ENCODE measurements at places on chromosomes 11 and 22.
A peak's percentile ranks its signal among the peaks of the same experiment; 100 is the strongest.

GRCh38 chr11:111382451-111382850 is 3.4 kb upstream of the POU2AF1 start:
- DNase-seq: no peak

GRCh38 chr22:31178859-31179258 is 18.9 kb downstream of the RNF185 start:
- DNase-seq: no peak

- no peak for DNase-seq
Measured at GRCh38 chr11:6482441-6482840, 1.1 kb downstream of the TIMM10B start.

DNA sequence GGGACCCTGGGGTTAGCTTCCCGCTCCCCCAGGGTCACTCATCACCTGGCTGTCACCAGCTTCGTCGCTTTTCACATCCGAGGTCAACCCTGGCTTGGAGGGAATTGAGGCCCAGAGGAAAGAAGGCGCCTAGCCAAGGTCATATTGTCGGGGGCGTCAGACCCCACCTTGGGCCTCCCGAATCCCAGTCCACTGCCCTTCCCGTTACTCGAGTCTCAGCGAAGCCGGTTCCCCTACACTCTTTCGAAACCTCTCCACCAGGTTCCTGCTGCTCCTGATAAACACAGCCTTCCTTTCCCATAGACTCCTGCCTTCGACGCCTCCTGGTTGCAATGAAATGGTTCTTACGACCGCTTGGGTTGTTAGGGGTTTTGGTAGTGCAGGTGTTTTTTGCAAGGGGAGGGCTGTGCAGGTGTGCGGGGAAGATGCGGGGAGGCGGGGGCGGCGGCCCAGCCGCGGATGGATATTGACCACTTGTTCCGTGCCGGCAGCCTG is 642 bp downstream of the NAA40 start:
- no peak for DNase-seq

- DNase-seq: no peak
Measured at GRCh38 chr11:34126959-34127848, 21.8 kb downstream of the NAT10 start.

DNA sequence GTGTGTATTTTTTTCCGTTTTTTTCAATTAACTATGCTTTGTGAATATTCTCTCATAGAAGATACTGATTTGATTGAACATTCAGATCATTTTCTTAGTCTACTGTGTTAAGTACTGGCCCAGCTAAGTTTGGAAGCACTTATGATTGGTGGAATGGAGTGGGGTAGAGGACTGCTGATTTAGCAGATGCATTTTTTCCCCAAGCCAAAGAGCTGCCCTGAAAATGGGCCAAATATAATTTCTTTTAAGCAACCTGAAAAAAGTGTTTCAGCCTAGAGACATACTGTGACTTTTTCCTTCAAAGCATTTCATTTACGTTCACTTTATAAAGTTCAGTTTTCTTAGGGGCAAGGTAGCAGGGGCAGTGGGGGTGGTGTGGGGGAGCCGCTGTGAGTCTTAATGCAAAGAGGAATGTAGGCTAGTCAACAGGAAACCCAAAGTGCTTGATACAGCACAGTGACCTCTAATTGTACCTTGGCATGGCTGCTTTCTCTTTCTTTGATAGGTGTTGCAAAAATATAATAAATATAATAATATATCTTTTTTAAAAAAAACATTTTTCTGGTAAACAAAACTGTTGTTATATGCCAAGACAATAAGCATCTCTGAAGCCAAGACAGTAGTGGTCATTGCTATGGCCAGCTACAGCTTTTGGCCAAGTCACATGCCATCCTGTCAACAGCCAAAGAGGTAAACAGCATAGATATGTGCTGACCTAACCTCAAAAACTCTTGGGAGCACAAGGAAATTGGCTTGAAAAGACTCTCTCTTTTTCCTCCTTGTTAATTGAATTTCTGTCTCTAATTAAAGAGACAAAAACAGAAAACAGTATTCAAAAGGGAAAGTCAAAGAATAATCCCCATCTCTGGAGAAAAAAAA is 58.8 kb downstream of the LIF start:
- no peak for DNase-seq

DNA sequence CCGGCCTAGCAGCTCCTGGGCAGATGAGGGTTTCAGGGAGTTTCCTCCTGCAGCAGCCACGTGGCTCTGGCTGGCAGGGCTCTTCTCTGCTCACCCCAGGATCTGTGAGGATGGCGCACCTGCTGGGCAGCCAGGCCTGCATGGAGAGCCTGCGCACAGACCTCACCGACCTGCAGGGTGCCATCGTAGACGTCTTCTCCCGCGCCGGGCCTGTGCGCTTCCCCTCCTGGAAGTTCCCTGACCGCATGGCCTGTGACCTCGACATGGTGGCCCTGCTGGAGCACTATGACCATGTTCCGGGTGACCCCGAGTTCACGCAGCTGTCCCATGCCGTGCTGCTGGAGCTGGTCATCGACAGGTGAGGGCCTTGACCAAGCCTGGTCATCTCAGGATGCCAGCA is 9.1 kb downstream of the CCDC157 start:
- no peak for DNase-seq

GRCh38 chr11:95699631-95700470 is 89.7 kb downstream of the FAM76B start:
- DNase-seq: no peak

DNA sequence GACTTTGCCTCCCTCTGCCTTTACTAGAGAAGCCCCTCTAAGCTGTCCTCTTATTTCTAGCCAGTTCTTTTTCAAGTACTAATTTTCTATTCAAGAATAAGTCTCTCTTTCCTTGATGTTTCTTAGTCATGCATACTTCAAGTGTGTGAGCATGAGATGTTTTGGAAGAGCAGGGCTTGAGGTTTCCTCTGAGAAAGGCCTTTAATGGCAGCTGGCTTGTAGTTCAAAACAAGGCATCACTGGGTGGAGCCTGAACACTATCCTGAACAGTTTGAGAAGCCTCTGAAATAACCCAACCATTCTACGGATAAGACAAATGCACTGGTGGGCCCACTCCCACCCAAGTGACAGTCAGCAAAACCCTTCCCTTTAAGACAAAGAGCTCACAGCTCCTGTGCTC is 37.6 kb downstream of the CLDN25 start:
- no peak for DNase-seq

GRCh38 chr22:31253949-31254348 is 38.3 kb downstream of the PIK3IP1 start:
- peak; percentile 43 for DNase-seq

DNA sequence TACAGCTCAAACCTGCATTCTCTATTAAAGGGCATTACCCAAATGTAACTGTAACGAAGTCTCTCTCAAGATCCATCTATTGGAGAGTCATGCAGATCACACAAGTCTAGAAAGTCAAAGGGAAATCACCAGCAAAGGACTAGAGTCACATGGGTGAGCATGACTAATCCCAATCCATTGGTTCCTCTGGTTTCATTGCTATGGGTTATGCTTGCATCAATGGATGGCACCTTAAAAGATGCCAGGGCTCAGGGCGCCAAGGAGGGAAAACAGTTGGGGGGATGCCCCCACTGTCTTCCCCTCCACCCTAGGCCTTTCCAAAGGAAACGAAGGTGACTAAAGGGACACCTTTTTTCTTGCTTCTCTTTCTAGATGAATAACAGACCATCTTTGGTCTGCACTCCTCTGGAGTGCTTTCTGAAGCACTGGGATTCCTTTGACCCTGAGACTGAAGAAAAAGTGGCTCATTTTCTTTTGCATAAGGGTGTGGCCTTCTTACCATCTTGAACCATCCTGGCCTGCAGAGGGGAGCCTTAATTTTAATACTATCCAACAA is 8.1 kb downstream of the NXPE4 start:
- DNase-seq: no peak

- DNase-seq: peak; percentile 90
Measured at GRCh38 chr11:76782531-76783293, 444 bp upstream of the TSKU start.

DNA sequence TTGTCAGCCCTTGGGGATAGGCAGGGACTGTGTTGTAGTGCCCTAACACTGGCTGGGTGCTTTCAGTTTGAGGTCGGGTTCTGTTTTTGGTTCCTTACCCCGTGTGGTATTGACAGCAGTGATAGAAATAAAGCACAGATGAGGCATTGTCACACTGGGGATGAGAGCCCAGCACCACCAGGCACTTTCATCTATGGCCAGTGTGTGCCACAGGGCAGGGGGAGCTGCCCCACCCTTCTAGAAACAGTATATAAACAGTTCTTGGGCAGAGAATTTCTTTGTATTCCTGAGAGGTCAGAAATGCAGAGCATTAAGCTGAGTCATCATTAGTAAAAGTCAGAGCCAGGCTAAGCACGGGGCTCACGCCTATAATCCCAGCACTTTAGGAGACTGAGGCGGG is 23.1 kb upstream of the CDC42EP2 start:
- no peak for DNase-seq

DNA sequence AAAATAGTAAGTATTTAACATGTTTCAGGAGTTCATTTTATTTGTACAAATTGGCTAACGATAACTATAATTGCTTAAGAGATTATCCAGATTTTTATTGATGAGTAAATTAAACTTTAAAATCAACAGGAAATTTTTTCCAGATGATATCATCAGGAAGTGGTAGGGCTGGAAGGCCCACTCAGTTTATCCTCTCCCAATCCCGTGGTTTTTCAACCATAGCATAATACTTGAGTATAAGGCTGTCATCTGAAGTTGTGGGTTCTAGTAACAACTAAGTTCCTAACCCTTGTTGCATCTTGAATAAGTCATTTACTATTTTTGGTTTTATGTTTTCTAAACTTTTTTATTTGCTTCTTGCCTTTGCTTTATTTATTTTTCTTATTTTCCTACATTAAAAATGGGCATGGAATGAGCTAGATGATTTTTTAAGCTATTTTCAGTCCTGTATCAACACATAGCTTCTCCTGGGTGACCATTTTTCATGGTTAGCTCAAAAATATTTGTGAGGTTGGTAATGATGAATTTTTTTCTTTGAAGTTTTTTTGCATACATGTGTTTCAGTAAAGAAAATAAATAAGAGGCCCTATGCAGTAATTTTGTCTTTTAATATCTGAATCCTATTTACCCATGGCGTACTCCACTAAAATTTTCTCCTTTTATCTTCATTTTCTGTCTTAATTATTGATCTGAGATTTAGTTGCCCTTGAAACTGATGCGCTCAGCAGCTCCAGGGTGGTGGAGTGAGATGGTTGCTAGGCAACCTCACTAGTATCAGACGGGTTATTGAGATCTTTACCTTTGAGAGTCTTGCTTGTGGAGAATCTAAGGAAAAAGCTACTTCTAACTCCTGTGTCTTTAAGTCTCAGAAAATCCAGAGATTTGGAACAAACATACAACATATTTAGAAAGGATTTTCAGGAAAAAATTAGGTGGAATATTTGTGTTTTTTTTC is 452.0 kb upstream of the CCDC179 start:
- no peak for DNase-seq
